ENCODE measurements at places on chromosomes 11 and 22.
A peak's percentile ranks its signal among the peaks of the same experiment; 100 is the strongest.

DNA sequence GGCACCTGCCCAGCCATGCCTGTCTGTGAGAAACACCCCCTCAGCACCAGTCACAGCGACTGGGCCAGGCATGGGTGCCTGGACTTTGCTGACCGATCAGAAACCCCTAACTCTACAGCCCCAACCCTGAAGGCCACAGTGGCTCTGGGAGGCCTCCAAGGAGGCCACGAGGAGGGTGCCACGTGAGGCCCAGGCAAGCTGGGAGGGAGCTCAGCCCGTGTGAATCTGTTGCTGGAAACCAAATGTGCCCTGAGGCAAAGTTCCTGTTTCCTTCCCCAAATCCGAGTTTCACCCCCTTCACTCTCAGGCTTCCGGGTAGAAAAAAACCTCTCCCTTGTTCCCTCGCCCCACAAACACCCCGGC, 1.3 kb downstream of the UNC93B1 start:
- peak; percentile 33 for DNase-seq

- no peak for DNase-seq
Observed at GRCh38 chr11:100031973-100032372, 655.1 kb upstream of the ARHGAP42 start.

DNA sequence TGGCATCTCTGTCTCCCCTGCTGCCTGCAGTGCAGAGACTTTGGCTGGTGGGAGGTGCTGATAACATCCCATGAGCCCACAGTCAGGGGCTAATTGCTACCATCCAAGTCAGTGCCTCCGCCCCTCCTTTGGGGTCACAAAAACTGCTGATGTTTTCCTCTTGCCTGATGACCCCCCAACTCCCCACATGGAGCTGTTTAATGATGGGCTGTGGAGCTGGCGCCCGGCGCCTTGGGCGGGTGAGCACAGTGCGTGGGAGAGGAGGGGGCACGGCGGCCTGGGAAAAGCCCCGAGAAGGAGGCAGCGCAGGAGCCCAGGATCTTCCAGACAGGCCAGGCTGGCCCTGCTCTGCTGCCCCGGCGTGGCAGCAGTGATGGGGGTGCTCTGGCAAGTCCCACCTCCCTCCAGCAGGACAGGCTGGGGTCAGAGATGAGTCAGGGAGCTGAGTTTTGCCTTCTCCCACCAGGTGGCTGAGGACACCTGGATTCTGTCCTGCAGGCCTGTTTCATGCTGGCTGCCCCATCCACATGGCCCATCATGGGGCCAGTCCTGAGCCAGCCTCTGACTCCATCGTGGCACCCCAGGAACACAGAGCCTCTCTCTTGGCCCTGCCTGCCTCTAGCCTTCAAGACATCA, 43.8 kb downstream of the NECTIN1 start:
- DNase-seq: no peak

DNA sequence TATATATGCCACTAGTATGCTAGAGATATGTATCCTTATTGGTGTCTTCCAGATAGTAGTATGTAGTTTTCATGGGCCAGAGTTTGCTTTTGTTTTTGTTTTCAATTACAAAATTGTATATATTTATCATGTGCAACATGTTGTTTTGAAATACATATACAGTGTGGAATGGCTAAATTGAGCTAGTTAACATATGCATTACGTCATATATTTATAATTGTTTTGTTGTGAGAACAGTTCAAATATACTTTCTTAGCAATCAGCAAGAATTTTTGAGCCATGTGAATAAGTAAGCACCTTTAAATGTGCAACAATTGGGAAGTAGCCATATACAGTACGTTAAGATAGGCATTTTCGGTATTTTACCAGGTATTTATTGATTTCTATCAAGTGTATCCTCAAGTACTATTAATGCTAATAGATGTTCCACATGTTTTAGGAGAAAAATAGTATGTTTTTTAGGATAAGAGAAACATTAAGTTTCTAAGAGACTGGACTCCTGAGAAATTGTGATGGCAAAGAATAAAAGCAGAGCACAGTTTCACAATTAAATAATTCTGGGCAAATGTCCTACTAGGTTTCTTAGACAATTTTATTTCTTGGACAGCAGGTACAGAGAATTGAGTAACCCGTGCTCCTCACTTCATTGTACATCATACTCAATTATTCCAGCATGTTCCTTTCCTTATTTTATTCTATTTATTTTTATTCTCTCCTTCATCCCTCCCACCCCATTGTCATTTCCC, 60.5 kb upstream of the SLC5A12 start:
- DNase-seq: no peak

GRCh38 chr11:19670030-19670791, 42.4 kb upstream of the NAV2 start:
- no peak for DNase-seq

All from CD4-positive, alpha-beta T cell treated with Interferon alpha-2 for 1 hour (primary cell).